ENCODE measurements at places on chromosomes 3 and 15. TPM values are rescaled to one million over a fixed set of nuclear protein-coding genes. Genes with fewer than 3 reads are reported as not detected.

Gene TLR9
- polyA plus RNA-seq: not detected

Gene TRPM1
- polyA plus RNA-seq: 0.11 TPM

Gene MINDY4B
- polyA plus RNA-seq: not detected

Gene FETUB
- polyA plus RNA-seq: not detected

Gene CCDC39
- not detected for polyA plus RNA-seq

Gene MUSTN1
- polyA plus RNA-seq: not detected

Gene UCN2
- polyA plus RNA-seq: not detected

Gene NSUN3
- polyA plus RNA-seq: 12.1 TPM

Gene CTNNB1
- 85.5 TPM for polyA plus RNA-seq

Gene HESX1
- polyA plus RNA-seq: not detected

Gene MLF1
- polyA plus RNA-seq: 6.6 TPM

Gene GOLGA6A
- not detected for polyA plus RNA-seq

Gene MCTP2
- polyA plus RNA-seq: 30.2 TPM

Gene ZIC1
- polyA plus RNA-seq: not detected

Gene TRH
- polyA plus RNA-seq: not detected

Gene RAB6B
- polyA plus RNA-seq: 0.46 TPM

Data from immature natural killer cell (primary cell).